ENCODE measurements at places on chromosomes 12 and 14.

GRCh38 chr12:108514468-108514972 lies 557 bp upstream of the FICD start:
- no peak for DNase-seq

DNA sequence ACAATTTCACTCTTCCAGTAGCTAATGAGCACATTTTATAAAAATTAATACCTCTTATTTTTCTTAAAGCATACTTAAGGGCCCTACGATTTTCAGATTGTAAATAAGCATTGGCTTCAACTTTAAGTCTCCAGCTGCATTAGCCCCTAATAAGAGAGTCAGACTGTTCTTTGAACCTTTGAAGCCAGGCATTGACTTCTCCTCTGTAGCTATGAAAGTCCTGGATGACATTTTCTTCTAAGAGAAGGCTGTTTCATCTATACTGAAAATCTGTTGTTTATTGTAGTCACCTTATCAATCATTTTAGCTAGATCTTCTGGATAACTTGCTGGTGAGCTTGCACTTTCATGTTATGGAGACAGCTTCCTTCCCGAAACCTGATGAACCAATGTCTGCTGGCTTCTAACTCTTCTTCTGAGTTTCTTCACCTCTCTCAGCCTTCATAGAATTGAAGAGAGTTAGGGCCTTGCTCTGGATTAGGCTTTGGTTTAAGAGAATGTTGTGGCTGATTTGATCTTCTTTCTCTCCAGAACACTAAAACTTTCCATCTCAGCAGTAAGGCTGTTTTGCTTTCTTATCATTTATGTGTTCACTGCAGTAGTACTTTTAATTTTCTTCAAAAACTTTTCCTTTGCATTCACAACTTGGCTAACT lies 377.1 kb upstream of the RGS6 start:
- DNase-seq, result no peak

DNA sequence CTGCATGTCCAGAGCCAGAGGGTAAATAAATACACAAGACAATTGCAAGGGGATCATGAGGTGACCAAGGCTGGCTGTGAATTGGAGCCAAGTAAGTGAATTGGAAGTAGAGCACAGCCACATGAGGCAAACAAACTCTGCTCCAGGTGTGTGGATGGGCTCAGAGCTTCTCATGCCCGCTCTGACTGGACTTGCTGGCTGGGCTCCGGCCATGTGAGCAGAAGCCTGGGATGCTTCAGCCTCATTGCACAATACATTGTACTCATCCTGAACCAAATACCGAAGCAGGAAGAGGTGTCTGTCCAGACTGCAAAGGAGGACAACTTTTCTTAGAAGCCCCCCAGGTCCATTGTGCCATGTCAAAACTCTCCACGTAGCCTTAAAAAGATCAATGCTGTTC lies 193.0 kb downstream of the TTC8 start:
- DNase-seq, result no peak

GRCh38 chr12:71636704-71637115 lies 26.9 kb downstream of the ZFC3H1 start:
- peak; percentile 66 for DNase-seq
